ENCODE measurements at places on chromosomes 6 and 20.

- DNase-seq = peak; percentile 21
Observed at GRCh38 chr20:36881888-36882287, 6.0 kb downstream of the TLDC2 start.

DNA sequence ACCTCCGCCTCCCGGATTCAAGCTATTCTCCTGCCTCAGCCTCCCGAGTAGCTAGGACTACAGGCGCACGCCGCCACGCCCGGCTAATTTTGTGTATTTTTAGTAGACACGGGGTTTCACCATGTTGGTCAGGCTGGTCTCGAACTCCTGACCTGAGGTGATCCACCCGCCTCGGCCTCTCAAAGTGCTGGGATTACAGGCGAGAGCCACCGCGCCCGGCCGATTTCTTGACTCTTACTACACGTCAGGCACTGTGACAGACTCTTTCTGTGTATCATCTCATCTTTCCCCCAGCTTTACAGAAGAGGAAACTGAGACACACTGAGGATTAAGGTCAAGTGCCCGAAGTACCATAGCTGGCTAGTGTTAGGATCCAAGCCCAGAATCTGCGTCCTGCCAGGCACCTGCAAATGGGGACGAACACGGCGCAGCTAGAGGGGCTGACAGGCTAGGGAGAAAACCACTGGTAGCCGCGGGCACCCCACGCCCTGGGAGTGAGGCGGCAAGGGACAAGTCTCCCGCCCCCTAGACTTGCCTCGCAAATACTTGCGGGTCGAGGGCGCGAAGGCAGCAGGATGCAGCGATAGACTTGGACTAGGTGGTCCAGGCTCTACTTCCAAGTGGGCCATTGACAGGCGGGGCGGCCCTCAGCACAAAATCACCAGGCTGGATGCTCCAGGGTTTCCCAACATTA, 1.1 kb upstream of the TAF8 start:
- no peak for DNase-seq

GRCh38 chr6:125230674-125231073, 71.1 kb downstream of the HDDC2 start:
- no peak for DNase-seq

- no peak for DNase-seq
Observed at GRCh38 chr20:2745060-2745910, 52.7 kb downstream of the EBF4 start.

DNA sequence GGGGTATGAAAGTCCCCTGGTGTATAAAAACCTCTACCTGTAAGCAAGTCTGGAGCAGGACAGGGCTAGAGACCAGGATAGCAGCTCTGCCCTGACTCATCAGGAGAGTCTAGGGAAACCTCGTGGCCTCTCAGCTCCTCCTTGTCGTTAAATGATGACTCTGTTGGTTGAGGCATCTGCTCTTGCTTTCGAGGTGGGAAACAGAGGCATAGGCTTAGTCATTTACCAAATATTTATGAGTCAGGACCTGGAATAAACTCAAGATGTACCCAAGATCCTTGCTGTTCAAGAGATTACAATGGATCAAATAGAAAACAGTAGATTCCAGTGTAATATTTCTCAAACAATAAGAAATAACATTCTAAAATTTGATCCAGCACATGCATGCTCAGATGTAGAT, 5.5 kb downstream of the MANBAL start:
- DNase-seq = no peak

GRCh38 chr6:130780122-130780521, 47.1 kb upstream of the SMLR1 start:
- DNase-seq = no peak

DNA sequence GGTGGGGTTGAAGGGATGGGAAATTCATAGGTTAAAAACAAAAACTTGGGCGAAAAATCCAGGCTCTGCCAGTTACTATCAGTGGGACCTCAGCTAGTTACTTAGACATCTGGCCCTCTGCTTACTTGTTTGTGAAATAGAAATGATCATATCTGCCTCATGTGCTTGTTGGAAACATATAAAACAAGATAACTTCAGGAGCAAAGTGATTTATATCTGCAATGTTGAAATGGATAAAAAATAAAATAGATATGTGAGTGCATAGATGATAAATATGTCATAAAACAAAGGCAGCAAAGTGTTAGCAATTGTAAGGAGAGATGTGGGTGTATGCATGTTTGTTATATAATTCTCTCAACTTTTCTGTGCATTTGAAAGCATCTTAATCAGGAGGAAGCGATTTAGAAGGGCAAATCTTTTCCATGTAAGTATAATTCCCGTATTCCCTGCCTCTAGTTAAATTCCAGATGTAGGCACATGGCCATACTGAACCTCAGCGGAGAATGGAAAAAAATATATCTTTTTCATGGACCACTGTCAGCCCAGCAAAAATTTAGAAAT, 579.0 kb upstream of the FLRT3 start:
- no peak for DNase-seq

DNA sequence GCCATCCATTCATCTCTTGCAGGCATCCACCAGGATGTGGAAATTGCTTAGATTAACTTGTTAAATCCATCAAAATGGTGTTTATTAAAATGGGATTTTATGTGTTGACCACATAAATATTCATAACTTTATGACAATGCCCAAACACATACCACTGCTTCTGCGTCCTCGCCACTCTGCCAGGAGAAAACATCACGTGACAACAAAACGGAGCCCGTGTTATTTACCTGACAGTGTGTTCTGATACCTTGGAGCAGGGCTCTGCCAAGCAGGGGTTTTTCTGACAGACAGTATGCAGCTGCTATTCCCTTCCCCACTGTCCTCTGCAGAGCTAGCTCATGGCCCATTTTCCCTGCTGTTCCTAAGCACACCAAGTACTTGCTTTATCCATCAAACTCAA, 279.5 kb upstream of the CHD6 start:
- no peak for DNase-seq

DNA sequence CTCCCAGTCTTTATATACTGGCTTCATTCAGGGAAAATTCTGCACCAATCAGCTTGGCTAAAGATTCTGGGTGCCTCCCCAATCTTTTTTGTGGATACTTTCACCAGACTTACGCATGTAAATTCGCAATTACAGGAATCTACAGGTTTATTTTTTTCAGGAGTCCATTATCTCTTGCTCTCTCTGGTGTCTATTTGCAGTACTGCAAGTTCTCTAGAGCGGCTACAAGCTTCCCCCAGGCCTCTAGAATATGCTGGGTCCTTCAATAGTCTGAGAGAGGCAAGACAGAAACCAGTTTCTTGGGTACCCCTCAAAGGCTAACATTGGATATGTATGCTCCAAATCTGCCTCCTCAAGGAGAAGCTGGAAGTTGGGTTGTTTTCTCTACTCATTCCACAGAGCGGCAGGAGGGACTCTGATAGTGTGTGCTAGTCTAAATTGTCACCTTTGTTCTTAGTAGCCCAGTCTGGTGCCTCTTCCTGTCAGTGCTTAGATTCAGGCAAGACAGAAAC, 58.5 kb downstream of the SUN5 start:
- no peak for DNase-seq

- no peak for DNase-seq
Observed at GRCh38 chr20:4961746-4962145, 39.6 kb downstream of the SLC23A2 start.

DNA sequence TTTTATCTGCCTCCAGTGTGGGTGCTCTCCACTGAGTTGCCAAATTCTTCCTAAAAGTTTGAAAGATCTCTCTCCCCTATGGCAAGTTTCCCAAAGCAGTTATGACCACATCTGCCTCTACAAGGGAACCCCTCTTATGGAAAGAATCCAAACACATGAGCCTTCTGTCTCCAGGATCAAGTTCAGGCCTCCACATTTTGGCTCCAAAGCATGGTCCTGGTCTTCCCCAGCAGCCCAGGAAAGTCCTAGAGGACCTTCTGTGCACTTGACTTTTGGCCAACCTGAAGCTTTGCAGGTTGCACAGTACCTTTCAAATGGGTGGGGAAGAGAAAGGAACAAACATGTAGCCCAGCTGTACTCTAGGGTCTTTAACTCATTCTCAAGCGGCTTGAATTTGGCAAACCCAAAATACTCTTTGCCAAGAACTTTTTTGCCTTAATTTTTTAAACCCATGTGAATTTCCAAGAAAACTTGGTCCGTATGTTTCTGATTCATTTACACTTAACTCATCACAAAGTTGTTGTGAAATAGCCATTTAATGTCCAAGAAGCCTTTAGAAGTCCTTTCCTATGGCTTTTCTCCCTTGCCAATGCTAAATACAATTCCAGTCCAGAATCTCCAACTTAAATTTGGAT, 240.1 kb upstream of the TBX18 start:
- DNase-seq = no peak

- DNase-seq = no peak
Observed at GRCh38 chr6:129565811-129566210, 144.2 kb downstream of the ARHGAP18 start.

GRCh38 chr6:154705471-154706113, 27.6 kb upstream of the SCAF8 start:
- no peak for DNase-seq

- no peak for DNase-seq
Observed at GRCh38 chr6:36613200-36613995, 19.2 kb downstream of the SRSF3 start.

DNA sequence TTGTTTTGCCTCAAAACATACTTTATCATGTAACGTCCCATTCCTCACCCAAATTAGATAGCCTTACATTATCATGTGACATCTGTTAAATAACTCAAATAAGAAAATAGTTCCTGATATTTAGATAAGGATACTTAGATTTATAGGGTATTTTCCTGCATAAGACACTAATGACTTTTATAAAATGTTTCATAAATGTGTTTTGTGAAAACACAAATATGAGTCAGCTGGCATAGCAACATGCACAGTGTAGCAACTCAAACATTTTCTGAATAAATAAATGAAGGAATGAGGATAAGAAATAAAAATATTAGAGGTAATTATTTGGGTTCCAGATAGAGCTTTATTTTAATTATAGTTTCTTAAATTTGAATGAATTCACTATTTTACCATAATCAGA, 460.4 kb upstream of the PLCB4 start:
- DNase-seq = no peak

GRCh38 chr20:31593221-31594001, 11.7 kb upstream of the ID1 start:
- no peak for DNase-seq

DNA sequence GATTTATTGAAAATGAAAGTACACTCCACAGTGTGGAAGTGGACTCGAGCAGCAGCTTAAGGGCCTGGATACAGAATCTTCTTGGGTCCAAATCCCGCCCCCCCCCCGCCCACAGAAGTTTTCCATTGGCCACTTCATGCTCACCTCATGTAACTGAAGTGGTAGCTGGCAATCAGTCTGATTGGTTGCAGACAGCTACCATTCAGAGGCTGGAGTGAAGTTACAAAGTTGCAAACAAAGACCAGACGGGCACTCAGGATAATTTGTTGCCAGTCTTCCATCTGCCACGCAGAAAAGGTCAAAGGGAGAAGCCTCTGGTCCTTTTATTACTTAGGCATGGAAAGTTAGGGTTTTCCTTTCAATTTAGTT, 25.8 kb upstream of the FABP7 start:
- DNase-seq = no peak

DNA sequence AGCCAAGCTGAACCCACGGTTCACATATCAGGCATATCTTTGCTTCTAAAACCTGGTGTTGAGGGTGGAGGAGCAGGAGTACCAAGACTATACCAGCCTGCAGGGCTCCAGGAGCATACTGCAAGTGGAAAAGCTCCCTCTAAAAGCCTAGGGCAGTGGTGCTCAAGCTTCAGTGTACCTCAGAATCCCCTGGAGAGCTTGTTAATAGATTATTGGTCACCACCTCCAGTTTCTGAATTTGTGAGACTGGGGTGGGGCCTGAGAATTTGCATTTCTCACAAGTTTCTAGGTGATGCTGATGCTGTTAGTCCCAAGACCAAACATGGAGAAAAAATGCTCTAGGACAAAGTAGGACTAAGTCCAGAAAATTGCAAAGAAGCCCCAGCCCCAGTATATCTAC, 65.4 kb downstream of the FILIP1 start:
- DNase-seq = no peak

GRCh38 chr6:113584767-113585166, 272.4 kb upstream of the MARCKS start:
- no peak for DNase-seq

DNA sequence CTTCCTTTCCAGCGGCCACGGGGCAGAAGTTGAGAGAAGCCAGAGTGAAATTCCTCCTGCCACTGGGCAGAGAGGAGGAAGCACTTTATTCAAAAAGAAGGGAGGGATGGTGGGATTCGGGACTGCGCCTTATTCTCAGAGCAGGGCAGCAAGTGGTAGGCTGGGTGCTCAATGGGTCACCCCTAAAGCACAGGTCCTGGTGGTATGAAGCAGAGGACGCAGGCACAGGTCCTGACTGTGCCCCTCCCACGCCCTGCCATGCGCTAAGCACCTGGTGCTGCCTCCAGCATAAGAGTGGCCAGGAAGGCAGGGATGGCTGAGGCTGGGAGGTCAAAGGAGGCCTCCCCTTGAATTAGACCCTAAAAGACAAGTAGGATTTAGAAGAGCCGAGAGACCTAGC, 4.9 kb upstream of the GRM4 start:
- no peak for DNase-seq

GRCh38 chr6:158253248-158253647, 59.0 kb upstream of the TULP4 start:
- DNase-seq = no peak

DNA sequence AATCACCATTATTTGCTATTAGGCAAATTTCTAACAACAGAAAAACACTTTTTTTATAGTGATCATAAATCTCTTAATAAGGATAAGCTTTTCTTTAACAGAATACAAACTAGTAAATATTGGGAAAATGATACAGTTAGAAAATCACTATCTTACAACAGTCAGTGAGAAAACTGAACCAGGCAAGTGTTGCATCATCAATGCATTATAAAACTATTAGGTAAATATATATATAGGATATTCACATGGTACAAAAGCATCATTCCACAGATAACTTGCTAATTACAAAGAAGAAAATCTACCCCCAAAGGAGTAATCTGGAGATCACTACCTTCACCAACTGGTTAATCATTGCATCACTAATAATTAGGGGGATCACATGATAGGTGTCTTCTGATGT, 652.1 kb downstream of the HACE1 start:
- no peak for DNase-seq

- DNase-seq = no peak
Observed at GRCh38 chr6:116328528-116328903, 42.2 kb upstream of the DSE start.

- DNase-seq = no peak
Observed at GRCh38 chr6:139895205-139895793, 520.9 kb upstream of the CITED2 start.

GRCh38 chr6:160943997-160944396, 47.6 kb upstream of the MAP3K4 start:
- no peak for DNase-seq

DNA sequence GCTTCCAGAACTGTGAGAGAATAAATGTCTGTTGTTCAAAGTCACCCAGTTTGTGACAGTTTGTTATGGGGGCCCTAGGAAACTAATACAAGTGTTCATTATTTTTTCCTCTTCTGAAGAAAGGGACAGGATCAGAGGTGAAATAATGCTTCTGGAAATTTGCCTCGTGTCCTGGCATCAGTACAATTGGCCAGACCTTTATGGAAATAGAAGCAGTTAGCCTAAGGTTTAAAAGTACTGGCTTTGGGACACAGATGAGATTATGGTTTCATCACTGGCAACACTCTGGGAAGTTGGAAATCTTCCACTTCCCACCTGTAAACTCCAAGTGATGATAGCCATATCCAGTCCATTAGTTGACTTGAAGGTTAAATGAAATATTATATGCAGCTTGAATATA, 88.7 kb downstream of the PLCB1 start:
- no peak for DNase-seq

GRCh38 chr6:4480788-4481735, 295.1 kb upstream of the CDYL start:
- no peak for DNase-seq

All from stimulated activated CD4-positive, alpha-beta T cell treated with anti-CD3 and anti-CD28 coated beads, Interleukin-12 subunit alpha, Interleukin-12 subunit beta, amount 100 ng/mL, for 48 hours (primary cell).